ENCODE measurements at places on chromosomes 3 and 15. TPM values are rescaled to one million over a fixed set of nuclear protein-coding genes. Genes with fewer than 3 reads are reported as not detected.

The GJD2 gene
- not detected for total RNA-seq

The MESP1 gene
- 0.14 TPM for total RNA-seq

The GP5 gene
- total RNA-seq: under 0.01 TPM

The ZCWPW2 gene
- not detected for total RNA-seq

The BRK1 gene
- 117 TPM for total RNA-seq

The ZPLD1 gene
- total RNA-seq: 0.05 TPM

The CNTN6 gene
- total RNA-seq: not detected

The ATP8B4 gene
- 1.7 TPM for total RNA-seq

The NLGN1 gene
- total RNA-seq: 2.6 TPM

The NTRK3 gene
- under 0.01 TPM for total RNA-seq

The CPNE9 gene
- not detected for total RNA-seq
